CD4-positive, alpha-beta T cell treated with Interferon alpha-2 for 1 hour (primary cell): ENCODE measurements at places on chromosomes 12 and 14.

- no peak for DNase-seq
Observed at GRCh38 chr14:102729825-102730224, 47.4 kb upstream of the TRAF3 start.

DNA sequence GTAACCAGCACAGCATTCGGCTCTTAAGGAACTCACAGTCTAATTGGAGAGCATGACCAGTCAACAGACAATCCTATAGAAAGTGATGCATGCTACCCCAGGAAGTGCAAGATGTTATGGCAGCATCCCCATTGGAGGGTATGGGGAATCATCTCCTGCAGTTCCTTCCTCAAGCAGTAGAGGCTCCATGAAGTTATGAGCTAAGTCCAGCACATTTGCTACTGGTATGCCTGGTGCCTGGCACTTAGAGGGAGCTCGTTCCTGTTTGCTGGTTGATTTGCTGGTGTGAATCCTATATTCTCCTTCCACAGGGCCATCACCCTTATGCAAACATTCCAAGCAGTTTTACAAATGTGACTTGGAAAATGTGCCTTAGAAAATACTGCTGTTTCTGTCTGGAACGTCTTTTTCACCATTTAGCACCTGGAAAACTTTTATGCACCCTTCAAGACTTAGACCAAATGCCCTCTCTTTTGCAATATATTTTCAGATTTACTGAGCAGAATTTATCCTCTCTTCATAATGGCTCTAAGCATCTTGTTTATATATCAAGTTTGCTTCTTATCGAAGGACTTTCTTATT lies 136.1 kb upstream of the WSCD2 start:
- no peak for DNase-seq

DNA sequence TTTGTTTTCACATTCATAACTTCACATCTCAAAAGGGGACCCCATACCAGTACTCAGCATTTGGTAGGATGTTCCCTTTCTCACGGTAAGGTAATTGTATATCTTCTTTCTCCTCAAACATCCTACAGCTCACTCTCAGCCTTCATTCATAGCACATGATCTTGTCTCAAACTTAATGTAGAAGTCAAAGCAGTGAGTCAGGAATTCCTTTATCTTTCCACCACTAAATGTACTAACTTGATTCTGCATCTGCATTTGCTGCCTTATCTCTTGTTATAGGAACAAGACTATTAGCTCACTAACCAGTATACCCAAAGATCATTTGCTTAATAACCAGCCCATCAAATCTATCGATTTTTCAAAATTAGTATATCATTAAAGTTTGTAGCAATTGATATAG lies 22.9 kb downstream of the CPSF2 start:
- no peak for DNase-seq

DNA sequence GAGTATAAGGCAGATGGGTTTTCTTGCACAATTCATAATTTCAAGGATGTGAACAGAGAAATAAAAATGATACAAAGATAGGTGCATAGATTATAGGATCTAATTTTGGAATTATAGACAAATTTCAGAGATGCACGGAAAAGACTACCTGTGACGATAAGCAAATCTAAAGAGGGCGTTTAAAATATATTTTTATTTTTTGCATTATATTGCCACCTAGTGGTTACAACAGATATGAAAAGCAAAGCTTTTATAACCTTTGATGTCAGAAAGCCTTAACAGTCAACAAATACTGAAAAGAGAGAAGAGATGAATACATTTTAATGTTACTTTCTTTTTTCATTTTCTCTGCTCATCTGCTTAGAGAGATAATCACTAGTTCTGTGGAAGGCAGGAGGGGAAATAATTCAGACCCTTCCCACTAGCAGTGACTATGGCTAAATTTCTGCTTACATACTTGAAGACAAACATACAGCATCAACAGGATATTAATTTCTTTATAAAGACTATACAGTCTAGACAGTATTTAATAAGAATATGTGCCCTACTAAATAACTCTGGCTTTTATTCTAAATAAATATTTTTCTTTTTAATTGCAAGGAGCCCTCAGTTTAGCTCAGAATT lies 46.3 kb downstream of the NTS start:
- DNase-seq = peak; percentile 10

GRCh38 chr14:64510825-64511671 lies 6.5 kb downstream of the ZBTB1 start:
- peak; percentile 81 for DNase-seq

DNA sequence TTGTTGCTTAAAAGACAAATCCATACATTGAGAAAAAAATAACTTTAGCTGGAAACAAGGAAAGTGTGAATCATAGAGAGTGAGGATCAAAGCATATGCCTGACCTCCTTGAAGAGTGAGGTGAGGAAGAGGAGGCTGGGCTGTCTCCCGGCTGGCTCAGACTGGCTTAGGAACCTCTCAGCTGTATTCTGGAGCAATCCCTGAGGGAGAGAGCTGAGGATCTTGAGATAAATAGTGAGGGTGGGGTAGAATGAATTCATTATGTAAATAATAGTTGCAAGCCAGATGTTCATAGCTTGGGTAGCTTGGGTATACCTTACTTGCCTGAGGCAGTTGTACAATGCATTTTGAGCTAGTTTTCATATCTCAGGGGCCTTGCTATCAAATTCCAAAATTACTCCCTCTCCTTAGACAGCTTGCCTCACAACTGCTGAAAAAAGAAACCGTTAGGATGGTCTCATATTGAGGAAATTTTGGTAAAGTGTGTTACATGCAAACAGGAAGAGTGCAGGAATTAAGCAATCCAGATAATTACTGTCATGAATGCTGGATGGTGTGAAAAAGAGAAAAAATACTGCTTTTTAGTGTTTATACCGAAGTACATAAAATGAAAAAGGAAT lies 30.5 kb upstream of the SLC15A5 start:
- no peak for DNase-seq

DNA sequence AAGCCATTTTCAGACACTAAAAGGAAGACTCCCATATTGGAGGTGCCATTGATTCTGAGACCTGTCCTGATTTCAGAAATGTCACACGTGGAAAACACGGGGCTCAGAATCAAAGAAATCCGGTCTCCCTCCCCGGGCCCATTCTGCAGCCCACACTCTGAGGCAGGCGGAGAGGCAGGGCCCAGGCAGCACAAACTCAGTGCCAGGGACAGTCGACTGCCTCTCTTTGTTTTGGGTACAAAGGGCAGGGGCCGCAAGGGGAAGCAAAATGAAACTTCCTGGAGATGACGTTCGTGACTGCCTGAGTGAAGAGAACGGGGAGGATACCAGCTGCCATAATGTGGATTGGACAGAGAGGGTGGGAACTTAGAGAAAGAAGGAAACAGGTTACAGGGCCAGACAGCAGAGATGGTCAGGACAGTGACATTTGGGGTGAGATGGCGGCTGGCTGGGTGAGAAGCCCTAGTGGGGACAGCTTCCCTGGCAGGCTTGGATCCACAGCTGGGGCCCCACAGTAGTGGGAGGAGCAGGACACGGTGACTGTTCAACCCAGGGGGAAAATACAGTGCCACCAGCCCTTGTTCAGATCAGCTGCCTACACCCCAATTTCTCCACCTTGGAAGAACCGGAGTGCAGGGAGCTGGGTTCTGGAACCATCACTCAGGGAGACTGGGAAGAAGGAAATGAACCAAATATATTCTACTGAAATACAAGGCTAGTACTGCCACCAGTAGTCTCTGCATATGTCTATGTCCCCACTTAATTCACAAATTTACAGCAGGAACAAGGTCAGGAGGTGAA lies 8.1 kb downstream of the GAPDH start:
- peak; percentile 28 for DNase-seq

DNA sequence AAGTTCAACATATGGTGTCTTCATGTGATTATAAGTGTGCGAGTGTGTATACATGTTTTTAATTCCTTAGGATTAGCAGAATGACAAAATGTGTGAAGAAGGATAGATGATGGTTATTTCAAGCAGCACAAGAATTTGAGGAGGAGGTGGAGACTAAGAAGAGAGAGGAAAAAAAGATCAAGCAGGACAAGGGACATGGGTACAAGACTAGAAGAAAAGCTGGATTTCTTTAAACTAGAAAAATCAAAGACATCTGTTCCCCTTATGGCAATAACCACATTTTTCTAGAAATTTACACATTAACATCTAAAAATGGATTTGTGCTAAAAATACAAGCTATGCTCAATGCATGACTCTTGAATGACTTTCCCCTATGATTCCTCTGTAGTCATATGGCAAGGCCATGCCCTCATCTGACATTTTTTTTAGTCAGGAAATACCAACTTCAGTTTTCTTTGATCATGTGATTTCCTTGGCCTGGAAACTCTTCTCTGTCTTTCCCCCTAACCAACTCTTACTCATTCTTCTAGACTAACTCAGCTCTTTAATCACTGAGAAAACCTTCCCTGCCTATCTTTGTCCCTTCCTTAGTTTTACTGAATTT lies 435.8 kb downstream of the NRXN3 start:
- no peak for DNase-seq

- no peak for DNase-seq
Observed at GRCh38 chr14:59565087-59565486, 11.5 kb downstream of the CCDC175 start.

GRCh38 chr12:90069711-90070110 lies 361.1 kb upstream of the ATP2B1 start:
- DNase-seq = no peak

DNA sequence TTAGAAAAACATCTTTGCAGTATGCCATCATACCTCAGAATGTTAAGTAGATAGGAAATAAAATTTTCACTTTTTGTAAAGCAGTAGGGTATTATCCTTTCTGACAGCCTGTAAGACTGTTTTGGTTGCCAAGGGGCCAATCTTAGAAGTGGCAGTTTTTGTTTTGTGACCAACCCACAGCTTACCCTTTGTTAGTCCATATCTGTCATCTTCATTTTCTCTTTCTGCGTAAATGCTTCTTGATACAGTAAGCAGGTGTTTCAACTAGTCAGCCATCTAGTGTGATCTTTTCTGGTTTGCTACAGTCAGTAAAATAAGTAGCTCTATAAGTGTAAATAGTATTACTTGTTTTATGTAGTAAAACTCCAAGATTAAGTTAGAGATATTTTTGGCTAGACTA lies 8.8 kb downstream of the PPM1A start:
- no peak for DNase-seq

- no peak for DNase-seq
Observed at GRCh38 chr14:88808359-88808758, 15.6 kb upstream of the EML5 start.

DNA sequence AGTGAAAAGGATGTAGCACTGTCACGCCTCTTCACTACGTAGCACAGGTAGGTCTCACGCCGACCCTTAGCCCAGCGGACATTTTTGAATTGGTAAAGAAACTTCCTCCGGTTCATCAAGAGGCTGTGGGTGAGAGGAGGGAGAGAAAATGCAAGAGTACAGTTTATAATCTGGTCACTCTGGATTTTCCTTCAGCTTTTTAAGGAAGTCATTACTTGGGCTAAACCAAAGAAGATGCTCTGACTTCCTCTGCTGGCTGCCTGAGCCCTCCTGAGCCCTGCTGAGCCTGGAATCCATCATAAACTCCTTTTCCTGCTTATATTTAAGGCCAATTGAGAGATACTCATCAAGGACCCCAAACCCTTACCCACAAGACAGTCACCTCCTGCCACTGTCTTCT lies 5.8 kb downstream of the AICDA start:
- no peak for DNase-seq
